ENCODE measurements at places on chromosomes 11 and 22. TPM values are rescaled to one million over a fixed set of nuclear protein-coding genes. Genes with fewer than 3 reads are reported as not detected.

Gene MYOD1
- total RNA-seq, result not detected

Gene RIBC2
- 0.39 TPM for total RNA-seq

- DNase-seq, result no peak
Measured at GRCh38 chr22:46352691-46353386, 17.3 kb downstream of the TRMU start.

GRCh38 chr22:37260901-37261336, 16.9 kb upstream of the RAC2 start:
- peak; percentile 66 for DNase-seq

All from dermis microvascular lymphatic vessel endothelial cell (primary cell).